ENCODE measurements at places on chromosomes 2 and 18.

- no peak for DNase-seq
Observed at GRCh38 chr18:22272242-22272641, 102.9 kb downstream of the GATA6 start.

- DNase-seq: no peak
Observed at GRCh38 chr2:217802876-217803652, 199.7 kb downstream of the TNS1 start.

- DNase-seq: no peak
Observed at GRCh38 chr2:168613551-168613950, 157.5 kb downstream of the CERS6 start.

- no peak for DNase-seq
Observed at GRCh38 chr2:84940831-84941412, 30.0 kb upstream of the KCMF1 start.

DNA sequence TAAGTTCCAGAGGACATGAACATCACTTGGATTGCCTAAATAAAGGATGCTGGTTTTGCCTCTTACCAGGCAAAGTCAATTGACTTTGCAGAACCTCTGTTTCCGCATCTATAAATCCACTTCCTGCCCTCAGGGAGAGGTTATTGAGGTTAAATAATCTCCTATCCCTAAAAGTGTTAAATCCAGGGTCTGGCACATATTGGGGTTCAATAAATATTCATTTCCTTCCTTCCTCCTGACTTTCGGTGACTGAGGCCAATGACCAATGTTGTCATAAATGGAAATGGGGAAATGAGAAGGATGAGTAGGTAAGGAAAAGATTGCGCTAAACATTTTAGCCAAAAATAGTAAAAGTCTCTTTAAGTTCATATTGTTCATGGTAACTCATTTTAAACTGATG is 16.0 kb downstream of the BCL2 start:
- no peak for DNase-seq

DNA sequence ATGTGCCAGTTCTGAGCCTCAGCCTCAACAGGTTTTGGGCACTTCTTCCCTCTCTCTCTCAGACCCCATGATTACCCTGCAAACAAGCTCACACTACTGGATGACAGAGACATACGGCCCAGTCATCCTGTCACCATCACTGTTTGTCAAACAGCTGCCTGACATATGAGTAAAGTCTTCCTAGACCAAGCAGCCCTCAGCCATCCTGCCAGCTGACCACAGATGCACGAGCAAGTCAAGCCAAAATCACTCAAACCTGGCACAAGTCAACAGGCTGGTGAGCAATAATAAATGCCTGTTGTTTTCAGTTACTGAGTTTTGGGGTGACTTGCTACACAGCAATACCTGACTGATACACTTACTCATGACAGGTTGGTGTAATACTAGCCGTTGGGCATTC is 75.5 kb upstream of the KLF7 start:
- no peak for DNase-seq

DNA sequence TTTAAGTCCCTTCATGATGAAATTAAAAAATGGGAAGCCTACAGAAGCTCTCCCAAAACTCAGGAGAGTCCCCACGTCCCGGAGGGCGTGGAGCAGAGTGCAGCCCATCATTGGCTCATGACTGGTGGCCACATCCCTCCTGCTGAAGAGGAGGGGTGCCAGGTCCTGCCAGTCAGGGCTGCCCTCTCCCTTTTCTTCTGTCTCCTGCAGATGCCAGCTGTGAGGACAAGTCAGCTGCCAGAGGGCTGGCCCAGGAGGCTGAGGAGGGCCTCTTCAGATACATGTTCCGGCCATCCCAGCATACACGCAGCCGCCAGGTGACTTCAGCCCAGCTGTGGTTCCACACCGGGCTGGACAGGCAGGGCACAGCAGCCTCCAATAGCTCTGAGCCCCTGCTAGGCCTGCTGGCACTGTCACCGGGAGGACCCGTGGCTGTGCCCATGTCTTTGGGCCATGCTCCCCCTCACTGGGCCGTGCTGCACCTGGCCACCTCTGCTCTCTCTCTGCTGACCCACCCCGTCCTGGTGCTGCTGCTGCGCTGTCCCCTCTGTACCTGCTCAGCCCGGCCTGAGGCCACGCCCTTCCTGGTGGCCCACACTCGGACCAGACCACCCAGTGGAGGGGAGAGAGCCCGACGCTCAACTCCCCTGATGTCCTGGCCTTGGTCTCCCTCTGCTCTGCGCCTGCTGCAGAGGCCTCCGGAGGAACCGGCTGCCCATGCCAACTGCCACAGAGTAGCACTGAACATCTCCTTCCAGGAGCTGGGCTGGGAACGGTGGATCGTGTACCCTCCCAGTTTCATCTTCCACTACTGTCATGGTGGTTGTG is 2.6 kb downstream of the INHA start:
- no peak for DNase-seq

GRCh38 chr2:48107326-48107925 is 201.1 kb upstream of the FBXO11 start:
- no peak for DNase-seq

GRCh38 chr18:53556450-53556849 is 668.0 kb downstream of the MBD2 start:
- DNase-seq: no peak

- DNase-seq: no peak
Observed at GRCh38 chr2:48914477-48915089, 159.1 kb upstream of the LHCGR start.

DNA sequence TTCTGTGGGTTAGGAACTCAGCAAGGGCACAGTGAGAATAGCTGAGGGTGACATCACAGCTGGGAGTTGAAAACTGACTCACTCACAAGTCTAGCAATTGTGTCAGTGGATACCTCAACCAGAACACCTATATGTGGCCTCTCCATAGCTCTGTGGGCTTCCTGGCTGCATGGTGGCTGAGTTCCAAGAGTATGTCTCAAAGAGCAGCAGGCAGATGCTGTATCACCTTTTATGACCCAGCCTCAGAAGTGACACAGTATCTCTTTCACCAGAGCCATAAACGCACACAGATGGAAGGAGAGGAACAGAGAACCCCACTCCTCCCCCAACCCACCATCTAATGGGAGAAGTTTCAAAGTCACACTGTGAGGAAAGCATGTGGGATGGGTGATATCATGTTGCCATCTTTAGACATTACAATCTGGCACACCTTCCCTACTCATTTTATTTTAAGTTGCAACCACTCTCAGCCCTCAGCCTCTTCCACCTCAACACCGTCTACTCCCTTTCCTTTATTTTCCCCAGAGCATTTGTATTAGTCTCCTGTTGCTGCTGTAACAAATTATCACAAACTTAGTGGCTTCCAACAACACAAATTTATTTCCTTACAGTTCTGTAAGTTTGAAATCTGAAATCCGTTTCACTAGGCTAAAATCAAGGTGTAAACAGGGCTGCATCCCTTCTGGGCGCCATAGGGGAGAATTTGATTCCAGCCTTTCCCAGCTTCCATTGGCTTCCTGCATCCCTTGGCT is 134.6 kb upstream of the SPATS2L start:
- DNase-seq: peak; percentile 30

DNA sequence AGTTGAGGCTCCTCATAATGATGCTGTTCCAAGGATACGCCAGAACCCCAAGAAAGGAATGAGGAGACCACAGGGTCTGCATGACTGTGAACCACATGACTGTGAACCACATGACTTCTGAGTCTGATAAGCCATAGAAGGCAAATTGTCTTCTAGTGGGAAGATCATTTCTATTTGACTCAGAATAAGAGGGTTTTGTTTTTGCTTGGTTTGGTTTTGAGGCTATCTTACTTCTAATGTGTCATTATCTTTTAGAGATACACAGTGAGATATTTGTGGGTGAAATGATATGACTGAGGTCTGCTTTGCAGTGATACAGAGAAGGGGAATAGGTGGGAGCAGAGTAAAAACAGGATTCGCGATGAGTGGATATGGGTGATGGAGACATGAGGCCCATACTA is 28.9 kb upstream of the BCL2L11 start:
- no peak for DNase-seq

GRCh38 chr2:215356948-215357461 is 45.1 kb downstream of the ATIC start:
- DNase-seq: no peak

DNA sequence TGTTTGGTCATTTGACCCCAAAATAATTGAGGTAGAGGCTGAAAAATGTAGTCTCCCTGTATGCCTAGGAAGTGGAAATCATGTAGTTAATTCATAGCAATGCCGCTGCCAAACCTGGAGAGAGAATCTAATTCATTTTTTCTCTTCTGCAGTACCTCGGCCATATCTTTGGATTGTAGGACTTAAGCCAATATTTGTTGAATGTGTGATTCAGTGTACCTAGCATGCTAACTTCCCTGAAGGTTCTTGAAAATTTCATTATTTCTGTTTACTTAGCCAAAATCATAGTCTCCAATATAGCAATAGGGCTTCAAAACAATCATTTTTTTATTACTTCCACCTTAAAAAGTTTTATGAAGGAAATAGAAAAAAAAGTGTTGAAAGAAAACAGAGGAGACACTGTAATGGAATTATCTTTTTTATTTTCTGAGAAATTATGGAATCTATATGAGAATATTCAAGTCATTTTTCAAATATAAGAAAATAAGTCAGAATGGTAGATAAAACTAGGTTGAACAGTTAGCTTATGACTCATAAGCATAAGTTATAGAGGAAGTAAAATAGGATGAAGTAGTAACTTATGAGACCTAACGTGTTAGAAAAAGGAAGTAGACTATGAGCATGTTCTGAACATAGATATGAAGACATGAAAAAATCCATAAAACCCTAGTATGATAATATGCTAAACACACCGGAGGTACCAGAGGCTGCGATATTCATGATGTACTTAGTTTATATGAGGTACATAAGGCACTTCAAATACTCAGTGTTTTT is 35.2 kb upstream of the CDH19 start:
- DNase-seq: no peak

DNA sequence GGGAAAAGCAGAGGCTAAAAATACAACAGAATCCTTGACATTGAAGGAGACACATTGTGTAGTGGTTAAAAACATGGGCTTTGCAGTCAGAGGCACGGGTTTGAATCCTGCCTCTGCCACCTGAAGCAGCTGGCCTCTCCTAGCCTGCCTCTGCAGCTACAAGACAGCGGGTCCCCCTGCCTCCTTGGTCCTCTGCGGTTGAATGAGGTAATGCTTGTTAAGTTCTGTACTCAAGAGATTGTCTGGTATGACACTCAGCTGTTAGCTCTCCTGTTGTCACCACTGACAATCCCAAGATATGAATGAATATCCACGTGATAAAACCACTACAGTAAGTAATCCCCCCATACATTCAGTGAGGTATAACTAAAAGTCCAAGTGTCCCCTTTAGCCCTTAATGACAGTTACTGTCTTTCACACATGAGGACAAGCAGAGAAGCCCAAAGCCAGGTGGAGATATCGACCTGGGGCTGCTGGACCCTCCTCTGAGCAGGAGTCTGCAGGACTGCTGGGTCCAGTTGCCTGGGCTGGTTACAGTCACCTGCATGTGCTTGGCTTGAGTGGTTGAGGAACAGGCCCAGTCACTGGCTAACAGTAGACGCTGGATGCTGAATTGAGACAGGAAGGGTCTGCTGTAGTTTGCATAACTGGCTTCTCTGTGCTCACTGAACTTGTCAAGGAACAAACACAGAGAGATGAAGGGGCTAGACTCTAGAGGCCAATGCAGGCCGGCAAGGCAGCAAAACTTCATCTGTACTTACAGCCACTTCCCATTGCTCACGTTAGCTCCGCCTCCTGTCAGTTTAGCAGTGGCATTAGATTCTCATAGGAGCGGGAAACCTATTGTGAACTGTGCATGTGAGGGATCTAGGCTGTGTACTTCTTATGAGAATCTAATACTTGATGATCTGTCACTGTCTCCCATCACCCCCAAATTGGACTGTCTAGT is 85.5 kb downstream of the TGFA start:
- DNase-seq: no peak

DNA sequence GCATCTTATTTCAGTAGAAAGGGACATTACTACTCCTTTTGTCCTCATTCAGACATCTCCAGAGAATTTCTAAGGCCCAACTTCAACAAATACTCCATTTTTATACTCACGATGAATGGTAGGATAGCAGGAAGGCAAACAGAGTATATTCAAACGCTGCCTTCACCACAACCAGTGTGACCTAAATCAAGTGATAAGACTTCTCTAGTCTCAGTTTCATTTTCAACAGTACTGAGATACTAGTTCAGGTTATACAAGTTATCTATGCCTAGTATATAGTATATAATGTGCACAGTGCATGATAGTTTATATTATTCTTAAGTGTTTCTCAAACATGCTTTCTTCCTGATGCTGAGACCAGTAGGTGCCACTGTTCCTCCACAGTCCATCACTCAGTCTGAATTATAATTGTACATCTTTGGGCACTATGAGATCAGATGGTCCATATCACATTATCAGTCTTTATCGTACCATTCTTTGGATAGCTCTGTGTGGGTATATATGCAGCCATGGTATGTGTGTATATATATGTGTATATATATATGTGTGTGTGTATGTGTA is 66.3 kb upstream of the RPE start:
- DNase-seq: no peak

- DNase-seq: no peak
Observed at GRCh38 chr2:157255746-157256145, 1.8 kb upstream of the GALNT5 start.

DNA sequence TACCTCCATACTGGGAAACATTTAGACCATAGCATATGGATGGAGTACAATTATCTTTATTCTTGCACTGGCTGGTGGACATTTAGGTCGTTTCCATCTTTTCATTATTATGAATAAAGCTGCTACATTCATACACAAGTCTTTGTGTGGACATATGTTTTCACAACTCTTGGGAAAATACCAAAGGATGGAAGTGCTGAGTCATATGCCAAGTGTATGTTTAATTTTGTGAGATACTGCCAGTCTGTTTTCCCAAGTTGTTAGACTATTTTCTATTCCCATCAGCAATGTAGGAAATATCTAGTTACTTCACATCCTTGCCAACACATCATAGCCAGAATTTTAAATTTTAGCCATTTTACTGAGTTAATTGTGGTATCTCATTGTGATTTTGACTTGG is 91.5 kb downstream of the GALNT13 start:
- no peak for DNase-seq

GRCh38 chr2:68487773-68488355 is 20.5 kb downstream of the APLF start:
- DNase-seq: no peak

DNA sequence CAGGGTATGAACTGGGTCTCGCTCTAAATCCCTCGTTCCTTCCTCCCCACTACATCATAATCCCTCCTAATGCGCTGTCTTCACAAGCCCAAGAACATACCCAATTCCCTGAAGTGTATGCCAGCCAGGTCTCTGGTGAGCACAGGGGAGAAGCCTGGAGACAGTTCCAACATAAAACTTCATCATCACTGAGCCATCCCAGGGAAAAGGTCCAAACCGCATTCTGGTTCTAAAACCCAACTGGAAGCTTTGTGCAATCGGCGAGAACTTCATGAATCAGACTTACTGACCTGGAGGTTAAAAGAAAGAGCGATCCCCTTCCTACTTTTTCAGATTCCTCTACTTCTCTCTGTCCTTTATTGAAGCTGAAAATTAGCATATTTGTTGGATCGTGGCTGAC is 132.7 kb downstream of the ALPK2 start:
- no peak for DNase-seq

DNA sequence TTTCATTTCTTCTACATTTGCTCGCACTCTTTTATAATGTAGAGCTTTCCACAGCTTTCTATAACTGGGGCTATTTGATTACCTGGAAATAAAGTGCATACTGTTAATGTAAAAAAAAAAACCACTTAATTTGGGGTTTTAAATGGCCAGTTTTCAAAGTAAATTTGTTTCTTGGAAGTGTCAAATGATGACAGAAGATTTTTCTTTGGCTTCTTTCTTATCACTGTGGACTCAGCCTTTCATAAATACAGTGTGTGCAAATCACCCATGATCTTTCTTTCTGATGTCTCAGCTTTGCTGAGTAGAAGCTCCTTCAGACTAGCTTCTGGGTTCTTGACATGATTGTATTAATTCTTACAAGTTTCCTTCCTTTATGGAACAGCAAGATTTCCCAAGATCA is 525.6 kb downstream of the PARD3B start:
- DNase-seq: no peak

Measured in brain pericyte (primary cell).